ENCODE measurements at places on chromosomes 5 and 9. TPM values are rescaled to one million over a fixed set of nuclear protein-coding genes. Genes with fewer than 3 reads are reported as not detected.

DNA sequence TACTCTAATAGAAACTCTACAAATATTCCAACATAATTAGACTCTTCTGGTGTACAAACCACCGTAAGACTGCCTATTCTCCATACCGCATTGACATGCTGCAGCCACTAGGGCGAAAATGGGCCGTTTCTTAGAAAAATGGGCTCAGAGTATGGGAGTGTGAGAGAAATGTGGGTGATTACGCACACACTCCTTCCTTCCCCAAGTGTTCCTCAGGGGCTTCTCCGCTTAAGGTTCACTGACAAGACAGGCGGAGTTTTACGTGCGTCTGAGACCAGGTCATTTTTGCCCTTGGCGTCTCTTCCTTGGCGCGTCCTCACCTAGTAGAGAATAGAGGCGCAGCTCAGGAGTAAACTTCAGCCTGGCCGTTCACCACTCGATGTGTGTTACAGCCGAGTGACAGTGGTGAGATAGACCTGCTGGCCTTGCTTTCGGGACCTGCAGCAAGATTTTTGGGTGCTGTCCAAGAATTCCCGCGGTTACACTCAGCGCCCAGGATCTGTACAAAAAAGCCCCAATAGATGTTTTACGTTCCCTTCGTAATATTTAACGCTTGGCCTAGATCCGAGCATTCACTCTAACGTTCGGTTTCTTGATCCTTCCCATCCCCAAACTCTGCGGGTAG lies 1.8 kb upstream of the NTRK2 start:
- DNase-seq = no peak
- peaks cover 52% of the 10 kb centered on the region for H3K27me3 ChIP-seq
- H3K4me1 ChIP-seq = peaks cover 29% of the 10 kb centered on the region
- H3K36me3 ChIP-seq = no peaks in the 10 kb centered on the region
- H3K27ac ChIP-seq = no peak overlapping the region

GRCh38 chr9:95494416-95495371 lies 22.1 kb downstream of the PTCH1 start:
- H3K4me3 ChIP-seq = no peak overlapping the region
- no peak overlapping the region for H3K27ac ChIP-seq
- H3K27me3 ChIP-seq = no peaks in the 10 kb centered on the region

DNA sequence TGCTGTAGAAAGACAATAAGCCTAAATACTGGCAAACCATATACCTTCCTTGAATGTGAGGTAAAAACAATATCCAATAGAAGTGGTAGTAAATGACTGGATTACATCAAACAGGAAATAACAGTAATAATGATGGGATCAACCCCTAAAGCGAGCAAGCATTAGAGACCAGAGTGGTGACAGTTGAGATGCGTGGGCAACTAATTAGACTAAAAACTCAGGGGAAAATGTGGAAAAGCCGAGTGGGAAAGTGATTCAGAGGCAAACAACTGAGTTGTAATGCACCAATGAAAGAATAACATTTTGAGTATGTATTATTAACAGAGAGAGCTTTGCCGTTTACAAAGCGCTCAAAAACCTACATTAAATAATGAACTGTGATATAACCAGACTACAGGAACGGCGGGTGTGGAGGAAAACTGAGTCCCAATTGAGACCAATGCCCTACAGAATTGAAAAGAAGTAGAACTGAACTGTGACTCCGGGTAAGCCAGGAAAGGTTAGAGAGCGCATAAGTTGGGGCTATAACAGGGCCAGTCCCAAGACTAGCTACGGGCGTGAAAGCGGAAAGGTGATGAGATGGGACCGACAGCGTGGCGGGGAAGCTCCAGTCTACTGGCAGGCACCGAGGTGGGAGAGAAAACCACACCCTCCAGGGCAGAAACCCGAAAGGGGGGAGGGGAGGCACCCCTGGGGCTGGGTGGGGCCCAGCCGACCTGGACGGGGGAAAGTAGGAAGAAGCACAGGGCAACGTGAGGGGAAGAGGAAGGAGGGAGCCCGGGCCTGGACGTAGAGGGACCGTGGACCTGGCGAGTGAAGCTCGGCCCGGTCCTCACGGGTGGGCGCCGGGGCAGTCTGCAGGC lies 592 bp downstream of the UBAP2 start:
- H3K36me3 ChIP-seq = no peaks in the 10 kb centered on the region
- H3K4me3 ChIP-seq = peak overlapping the region; percentile 96
- peak overlapping the region; percentile 92 for H3K27ac ChIP-seq
- no peaks in the 10 kb centered on the region for H3K27me3 ChIP-seq
- DNase-seq = peak; percentile 58
- H3K4me1 ChIP-seq = peaks cover 20% of the 10 kb centered on the region

DNA sequence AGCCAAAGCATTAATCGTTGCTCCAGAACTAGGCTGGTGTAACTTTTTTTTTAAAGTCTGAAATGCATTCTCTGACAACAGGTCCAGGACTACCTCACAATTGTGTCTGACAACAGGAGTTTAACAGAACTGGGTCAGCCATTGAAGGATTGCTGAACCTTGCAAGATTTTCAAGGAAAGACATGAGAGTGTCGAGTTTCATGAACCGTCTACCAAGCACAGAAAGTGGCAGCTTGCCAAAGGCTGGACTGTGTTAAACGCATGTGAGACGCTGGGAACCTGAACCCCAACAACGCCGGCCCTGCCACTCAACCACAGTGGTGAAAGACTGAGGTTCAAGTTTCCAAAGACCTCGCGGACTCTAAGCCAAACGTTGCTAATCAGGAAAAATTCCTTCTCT lies 79.1 kb downstream of the LHFPL2 start:
- no peaks in the 10 kb centered on the region for H3K36me3 ChIP-seq
- peak; percentile 70 for DNase-seq
- peaks cover 30% of the 10 kb centered on the region for H3K4me1 ChIP-seq
- no peak overlapping the region for H3K4me3 ChIP-seq

DNA sequence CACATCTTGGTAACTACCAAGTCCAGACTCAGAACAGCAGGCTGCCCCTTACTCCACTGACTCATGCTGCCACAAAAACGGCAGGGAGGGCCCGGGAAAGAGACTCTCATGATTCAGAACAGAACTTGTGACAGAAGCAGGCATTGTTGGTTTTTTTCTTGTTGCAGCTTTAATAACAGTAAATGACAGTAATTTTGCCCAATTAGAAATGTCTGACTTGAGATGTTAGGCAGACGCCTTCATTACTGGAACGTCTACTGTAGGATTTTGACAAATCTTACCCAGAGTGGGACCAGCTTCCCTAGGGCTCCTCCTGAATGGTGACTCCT lies 77.9 kb downstream of the SEMA5A start:
- no peak overlapping the region for H3K4me3 ChIP-seq
- no peak overlapping the region for H3K27ac ChIP-seq
- H3K36me3 ChIP-seq = no peaks in the 10 kb centered on the region
- H3K27me3 ChIP-seq = no peaks in the 10 kb centered on the region
- no peak for DNase-seq
- no peaks in the 10 kb centered on the region for H3K4me1 ChIP-seq

DNA sequence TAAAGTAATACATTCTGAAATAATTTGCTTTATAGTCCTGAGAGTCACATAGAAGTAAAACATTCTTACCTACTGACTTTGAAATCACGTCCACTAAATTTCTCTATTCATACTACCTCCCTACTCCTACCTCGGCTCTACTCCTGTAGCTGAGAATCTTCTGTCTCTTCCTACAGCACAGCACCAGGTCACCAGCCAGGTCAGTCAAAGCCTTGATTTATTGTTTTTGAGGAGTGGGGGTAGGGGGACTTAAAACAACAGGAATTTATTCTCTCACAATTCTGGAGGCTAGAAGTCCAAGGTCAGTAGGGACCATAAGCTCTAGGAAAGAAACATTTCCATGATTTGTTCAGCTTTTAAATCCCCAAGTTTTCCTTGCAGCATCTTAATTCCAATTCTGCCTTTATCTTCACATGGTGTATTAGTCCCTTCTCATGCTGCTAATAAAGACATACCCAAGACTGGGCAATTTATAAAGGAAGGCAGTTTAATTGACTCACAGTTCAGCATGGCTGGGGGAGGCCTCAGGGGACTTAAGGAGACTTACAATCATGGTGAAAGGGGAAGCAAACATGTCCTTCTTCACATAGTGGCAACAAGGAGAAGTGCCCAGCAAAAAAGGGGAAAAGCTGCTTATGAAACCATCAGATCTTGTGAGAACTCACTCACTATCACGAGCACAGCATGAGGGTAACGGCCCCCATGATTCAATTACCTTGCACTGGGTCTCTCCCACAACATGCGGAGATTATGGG lies 49.6 kb upstream of the CCNG1 start:
- no peak for DNase-seq
- H3K36me3 ChIP-seq = no peaks in the 10 kb centered on the region
- H3K4me1 ChIP-seq = no peaks in the 10 kb centered on the region
- H3K27ac ChIP-seq = no peak overlapping the region
- H3K4me3 ChIP-seq = no peak overlapping the region

DNA sequence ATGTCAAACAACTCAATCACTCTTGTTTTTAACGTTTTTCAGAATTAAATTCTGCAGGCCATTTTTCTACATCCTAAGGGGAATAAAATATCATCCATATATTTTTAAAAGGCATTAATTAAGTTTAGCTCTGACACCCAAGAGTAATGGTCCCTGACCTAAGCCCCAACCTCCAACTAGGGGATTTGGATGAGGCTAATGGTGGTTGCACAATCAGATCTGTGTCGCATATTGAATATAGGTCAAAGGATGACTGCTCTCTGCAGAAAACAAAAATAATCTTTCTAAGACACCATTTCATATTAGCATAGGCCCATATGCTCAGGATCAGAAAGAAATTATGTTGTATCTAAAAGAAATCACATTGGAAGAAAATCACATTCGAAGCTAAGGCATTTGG lies 20.7 kb downstream of the CDH6 start:
- no peak for DNase-seq
- H3K4me1 ChIP-seq = no peaks in the 10 kb centered on the region
- H3K4me3 ChIP-seq = no peak overlapping the region
- no peaks in the 10 kb centered on the region for H3K36me3 ChIP-seq
- no peak overlapping the region for H3K27ac ChIP-seq

DNA sequence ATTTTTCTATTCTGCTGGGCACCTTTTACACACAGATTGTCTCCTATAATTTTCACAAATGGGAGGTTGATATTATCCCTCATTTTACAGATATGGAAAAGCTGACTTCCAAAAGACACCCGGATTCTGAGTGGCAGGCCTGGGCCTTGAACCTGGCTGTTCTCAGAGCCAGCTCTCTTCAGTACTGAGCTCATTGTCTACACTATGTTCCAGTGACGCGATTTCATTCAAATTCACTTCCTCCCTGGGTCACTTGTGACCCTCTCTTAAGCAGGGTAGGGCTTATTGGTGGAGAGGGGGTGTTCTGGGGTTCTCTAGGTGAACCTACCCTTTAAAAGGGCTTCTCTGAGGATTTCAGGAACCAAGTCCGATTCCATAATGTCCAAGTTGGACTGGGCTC lies 70.2 kb downstream of the ANKRD33B start:
- H3K27me3 ChIP-seq = no peaks in the 10 kb centered on the region
- H3K4me3 ChIP-seq = no peak overlapping the region

DNA sequence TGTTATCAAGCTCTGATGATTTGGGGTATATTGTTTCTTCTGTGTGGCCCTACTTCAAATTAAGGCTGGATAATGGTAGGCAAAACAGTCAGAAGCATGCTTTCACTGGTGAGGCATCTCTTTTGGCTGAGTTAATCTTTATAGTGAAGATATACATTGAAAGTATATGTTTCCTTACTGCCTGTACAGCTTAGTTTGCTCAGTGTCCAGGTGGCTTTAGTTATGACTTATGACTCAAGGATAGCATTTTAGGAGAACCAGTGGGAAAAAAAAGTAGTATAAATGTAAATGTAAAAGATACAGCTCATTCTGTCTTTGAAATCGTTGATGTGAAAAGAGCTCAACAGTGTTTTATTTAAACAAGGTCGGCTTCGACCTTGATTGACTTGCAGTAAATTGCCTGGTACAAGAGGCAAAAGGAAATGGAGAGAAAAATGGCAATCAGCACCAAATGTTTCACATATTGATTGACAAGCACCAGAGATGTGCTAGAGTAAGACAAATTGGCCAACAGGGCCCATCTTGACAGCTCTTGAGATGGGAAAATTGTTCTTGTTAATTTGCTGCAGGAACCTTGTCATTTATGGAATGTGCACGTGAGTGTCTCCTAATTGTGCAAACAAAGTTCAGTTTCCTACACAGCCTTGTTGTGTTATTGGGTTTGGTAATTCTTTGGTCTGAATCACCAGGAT lies 447.4 kb upstream of the WWC1 start:
- H3K36me3 ChIP-seq = no peaks in the 10 kb centered on the region
- no peaks in the 10 kb centered on the region for H3K27me3 ChIP-seq
- no peak overlapping the region for H3K4me3 ChIP-seq
- H3K4me1 ChIP-seq = no peaks in the 10 kb centered on the region

DNA sequence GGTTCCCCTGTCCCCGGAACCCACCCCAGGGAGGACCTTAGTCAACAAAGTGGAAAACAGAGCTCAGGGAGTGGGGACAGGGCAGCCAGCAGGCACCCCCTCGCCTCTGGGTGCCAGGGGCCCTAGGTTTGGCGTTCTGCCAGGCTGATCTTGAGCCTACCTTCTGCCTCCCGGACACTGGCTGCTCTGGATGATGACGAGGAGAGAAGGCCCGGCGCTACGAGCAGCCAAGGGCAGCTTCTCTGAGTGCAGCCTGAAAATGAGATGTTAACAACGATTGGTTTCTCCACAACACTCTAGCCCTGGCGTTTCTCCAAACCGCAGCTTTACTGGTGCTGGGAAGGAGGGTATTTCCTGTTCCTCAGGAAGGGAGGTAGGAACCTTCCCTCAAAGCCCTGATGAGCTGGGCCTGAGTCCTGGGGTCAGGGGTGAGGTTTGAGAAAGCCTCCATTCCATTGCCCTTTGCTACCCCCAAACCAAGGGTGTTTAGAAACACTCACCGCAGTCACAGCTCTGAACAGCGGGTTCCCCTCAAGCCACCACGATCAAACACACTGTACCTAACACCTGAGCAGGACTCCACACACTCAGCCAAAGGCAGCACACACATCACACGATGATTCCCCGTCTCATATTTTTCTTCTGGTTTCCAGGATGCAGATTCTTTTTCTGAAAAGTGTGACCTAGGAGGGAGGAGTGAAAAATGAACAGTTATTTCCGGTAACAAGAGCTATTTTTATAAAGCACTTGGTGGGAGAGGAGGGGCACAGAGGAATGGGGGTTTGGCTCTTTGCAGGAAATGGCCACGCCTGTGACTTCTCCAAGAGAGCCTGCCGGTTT lies at the start of gene STING1:
Gene STING1, minus strand, starts transcription at position 709 of the 840 bp plus-strand sequence. CDS start 1,054 bp downstream, outside the sequence.
- H3K27me3 ChIP-seq = no peaks in the 10 kb centered on the region
- H3K36me3 ChIP-seq = peaks cover 36% of the 10 kb centered on the region
- peaks cover 50% of the 10 kb centered on the region for H3K4me1 ChIP-seq
- peak; percentile 91 for DNase-seq
- peak within 1 kb of the TSS; percentile 99 for H3K27ac ChIP-seq

DNA sequence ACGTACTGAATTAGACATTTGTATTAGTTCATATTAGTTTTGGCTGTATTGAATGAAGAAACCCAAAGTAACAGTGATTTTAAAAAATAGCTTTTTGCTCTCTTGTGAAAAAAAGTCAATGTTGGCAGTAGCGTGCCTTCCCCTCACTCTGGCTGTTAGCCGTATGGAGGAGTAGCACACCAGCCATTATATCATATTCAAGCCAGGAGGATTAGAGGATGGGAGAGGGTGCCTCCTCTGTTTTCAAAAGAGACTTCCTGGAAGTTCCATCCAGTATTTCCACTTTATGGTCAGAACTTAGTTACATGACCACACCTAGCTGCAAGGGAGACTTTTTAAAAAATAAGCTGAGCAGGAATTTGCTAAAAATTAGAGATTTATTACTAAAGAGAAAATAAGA lies 41.2 kb downstream of the GPR21 start:
- peaks cover 91% of the 10 kb centered on the region for H3K36me3 ChIP-seq
- peak overlapping the region; percentile 32 for H3K27ac ChIP-seq
- peaks cover 20% of the 10 kb centered on the region for H3K4me1 ChIP-seq
- H3K27me3 ChIP-seq = no peaks in the 10 kb centered on the region
- no peak overlapping the region for H3K4me3 ChIP-seq

The PTGS1 gene
- total RNA-seq = 14.9 TPM

The GFI1B gene
- total RNA-seq = 1.1 TPM

The CCIN gene
- total RNA-seq = 0.18 TPM

The ALAD gene
- total RNA-seq = 32.7 TPM

The COL23A1 gene
- 1.2 TPM for total RNA-seq

The NIPAL4 gene
- not detected for total RNA-seq

All from lower lobe of right lung (tissue), 2 donors.